Upper lobe of right lung (tissue), 1 donor: ENCODE measurements at places on chromosomes 11 and 22.

DNA sequence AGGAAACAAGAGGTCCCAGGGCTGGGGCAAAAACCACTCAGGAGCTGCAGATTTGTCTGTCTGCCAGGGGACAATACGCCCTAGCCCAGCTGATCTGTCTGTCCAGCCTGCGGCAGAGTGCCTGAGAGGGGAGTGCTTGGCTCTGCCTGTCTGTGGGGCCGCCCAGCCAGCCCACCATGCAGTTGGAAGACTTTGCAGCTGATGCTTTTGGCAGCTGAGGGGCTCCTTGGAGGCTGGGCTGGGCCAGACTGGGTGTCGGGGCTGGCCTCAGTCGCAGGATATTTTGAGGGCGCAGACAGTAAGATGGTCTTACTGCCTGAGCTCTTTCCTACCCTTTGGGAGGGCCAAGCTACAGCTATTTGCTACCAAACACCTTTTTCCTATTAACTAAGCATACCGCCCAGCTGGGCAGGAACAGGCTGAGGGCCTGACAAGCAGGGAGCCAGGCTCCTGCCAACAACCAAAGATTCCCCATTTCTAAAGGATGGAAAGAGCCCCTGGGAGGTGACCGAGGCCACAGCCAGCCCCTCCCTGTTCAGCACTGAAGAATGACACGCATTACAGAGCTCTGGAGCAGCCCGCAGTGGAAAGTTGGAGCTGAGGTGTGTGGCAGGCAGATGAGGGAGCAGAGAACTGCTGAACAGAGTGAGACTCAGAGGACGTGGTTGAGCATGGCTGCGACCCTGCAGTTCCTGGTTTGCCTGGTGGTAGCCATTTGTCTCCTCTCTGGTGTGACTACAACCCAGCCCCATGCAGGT is at the start of gene FAM180B:
TSS of gene FAM180B (plus strand) at position 581 of the 758 bp plus-strand sequence. CDS start at position 672, 91 bp downstream.
- no peak for DNase-seq
- no peak within 1 kb of the TSS for H3K27ac ChIP-seq
- no peak within 1 kb of the TSS for H3K4me3 ChIP-seq
- H3K4me1 ChIP-seq, result no peaks in the 10 kb centered on the region
- peaks cover 37% of the 10 kb centered on the region for H3K36me3 ChIP-seq

DNA sequence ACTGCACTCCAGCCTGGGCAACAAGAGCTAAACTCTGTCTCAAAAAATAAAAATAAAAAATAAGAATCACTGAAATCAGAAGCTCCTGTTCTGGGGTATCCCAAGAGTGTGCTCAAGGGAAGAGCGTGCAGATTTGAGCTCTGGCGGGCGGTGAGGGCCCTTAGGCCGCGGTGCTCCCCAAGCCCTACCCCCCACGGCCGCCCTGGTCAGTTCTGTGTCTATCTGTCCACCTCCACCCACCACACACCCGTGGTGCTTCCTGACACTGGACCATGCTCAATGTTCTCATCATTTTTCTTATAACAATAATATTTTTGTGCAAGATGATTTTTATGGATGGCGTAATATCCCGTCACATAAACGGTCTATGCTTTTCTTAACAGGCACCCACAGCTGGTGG is 71.1 kb downstream of the RTL6 start:
- H3K4me3 ChIP-seq, result no peak overlapping the region
- H3K36me3 ChIP-seq, result no peaks in the 10 kb centered on the region
- H3K27me3 ChIP-seq, result peaks cover 6% of the 10 kb centered on the region

GRCh38 chr22:26735019-26735409 is 77.6 kb downstream of the MIAT start:
- H3K27ac ChIP-seq, result no peak overlapping the region
- no peaks in the 10 kb centered on the region for H3K36me3 ChIP-seq
- no peaks in the 10 kb centered on the region for H3K27me3 ChIP-seq
- DNase-seq, result no peak
- no peaks in the 10 kb centered on the region for H3K4me1 ChIP-seq

GRCh38 chr11:62374801-62375200 is 37.6 kb downstream of the ASRGL1 start:
- no peak for DNase-seq
- no peak overlapping the region for H3K27ac ChIP-seq
- H3K4me1 ChIP-seq, result peaks cover 4% of the 10 kb centered on the region
- H3K36me3 ChIP-seq, result no peaks in the 10 kb centered on the region

DNA sequence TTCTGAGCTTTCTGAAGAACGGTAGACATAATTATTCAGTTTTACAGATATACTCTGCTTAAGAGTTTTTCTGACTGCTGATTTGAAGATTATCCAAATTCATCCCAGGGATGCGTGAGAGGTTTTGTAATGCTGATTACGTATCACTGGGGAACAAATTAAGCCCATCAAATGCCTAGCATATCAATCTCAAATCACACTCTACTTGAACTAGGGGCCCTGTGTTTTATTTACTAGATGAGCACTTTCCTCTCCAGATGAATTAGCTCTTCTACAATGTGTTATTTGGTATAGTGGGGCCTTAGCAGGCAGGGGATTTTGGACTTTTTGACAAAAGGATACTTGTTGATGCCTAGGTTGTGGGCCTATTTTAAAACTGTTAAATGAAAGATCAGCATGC is 177.9 kb downstream of the JRKL start:
- H3K4me3 ChIP-seq, result no peak overlapping the region
- no peaks in the 10 kb centered on the region for H3K36me3 ChIP-seq
- H3K27me3 ChIP-seq, result no peaks in the 10 kb centered on the region
- H3K27ac ChIP-seq, result no peak overlapping the region

DNA sequence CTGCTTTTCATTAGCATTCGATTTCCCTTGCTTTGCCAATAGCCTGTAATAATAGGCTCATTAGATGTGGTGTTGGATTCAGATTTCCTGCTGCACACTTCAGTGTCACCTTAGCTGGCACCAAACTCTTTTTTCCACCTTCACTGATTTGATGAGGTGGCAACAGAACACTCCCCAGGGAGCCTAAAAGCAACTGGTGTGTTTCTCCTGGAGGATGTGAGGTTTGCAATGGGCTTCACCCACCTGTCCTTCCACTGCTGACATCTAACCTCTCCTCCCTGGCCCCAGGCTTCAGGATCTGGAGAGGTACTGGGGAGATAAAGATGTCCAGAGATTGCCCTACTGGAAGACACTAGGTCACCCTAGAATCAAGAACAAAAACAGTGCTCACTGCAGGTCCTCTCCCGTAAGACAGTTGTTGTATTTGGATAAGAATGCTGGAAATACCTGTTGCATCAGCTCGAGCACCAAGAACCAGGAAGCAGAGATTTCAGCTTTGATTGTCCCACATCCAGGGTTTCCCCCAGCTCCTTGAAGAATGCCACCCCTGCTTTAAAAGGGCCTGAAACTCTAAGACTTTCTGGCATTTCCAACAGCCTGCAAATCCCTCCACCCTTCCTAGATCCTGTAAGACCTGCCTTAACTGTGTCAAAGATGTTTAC is 96.9 kb downstream of the SLC1A2 start:
- no peak overlapping the region for H3K4me3 ChIP-seq
- H3K36me3 ChIP-seq, result no peaks in the 10 kb centered on the region
- no peaks in the 10 kb centered on the region for H3K4me1 ChIP-seq
- no peaks in the 10 kb centered on the region for H3K27me3 ChIP-seq
- no peak for DNase-seq
